HEK293T (cell line): ENCODE measurements at places on chromosomes 2 and 18.

GRCh38 chr2:20484810-20485611, 38.1 kb downstream of the RHOB start:
- no peak for DNase-seq

- DNase-seq, result no peak
Measured at GRCh38 chr2:239257511-239257937, 143.3 kb downstream of the HDAC4 start.

GRCh38 chr2:56001947-56002346, 78.4 kb upstream of the EFEMP1 start:
- DNase-seq, result no peak

DNA sequence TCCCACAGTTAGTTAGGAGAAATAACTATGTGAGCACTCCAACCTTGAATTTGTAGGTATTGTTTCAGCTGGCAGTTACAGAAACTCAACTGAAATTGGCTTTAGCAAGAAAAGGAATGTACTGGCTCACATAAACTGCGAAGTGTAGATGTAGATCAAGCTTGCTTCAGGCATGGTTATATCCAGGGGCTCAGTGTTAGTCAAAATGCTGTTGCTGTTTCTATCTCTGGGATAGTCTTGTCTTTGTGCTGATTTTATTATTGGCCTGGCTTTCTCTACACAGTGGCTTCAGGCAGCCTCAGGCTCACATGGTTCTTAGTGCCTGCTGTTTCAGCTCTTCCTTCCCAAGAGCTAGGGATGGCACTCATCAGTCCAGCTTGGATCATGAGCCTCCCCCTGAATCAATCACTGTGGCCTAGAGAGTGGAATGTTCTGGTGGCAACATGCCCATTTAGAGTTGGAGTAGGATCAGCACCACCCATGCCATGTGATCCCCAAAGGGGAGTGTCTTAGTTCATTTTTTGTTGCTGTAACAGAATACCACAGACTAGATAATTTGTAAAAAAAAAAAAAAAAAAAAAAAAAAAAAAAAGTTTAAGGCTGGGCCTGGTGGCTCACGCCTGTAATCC, 69.1 kb upstream of the FOXI3 start:
- DNase-seq, result no peak

DNA sequence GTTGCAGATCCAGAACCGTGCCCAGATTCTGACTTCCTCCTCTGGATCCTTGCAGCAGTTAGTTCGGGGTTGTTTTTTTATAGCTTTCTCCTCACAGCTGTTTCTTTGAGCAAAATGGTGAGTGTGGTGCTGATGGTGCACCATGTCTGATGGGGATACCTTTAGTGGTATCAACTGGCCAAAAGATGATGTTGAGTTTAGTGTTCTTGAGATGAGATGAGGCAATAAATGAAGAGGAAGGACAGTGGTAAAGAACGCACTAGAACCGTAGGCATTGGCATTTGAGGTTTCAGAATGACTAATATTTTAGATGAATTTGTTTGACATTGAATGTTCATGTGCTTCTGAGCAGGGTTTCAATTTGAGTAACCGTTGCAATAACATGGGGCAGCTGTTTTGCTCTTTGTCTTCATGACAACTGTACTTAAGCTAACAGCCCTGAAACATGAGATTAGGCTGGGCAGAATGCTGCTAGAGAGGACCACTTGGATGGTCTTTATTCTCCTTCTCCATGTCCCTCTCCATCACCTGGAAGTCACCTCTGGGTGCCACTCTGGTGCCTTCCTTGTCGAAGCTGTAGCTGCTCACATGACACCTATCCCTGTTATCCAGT, 3.9 kb downstream of the CTLA4 start:
- no peak for DNase-seq

GRCh38 chr2:109692013-109692743, 78.0 kb downstream of the SOWAHC start:
- DNase-seq, result peak; percentile 25

DNA sequence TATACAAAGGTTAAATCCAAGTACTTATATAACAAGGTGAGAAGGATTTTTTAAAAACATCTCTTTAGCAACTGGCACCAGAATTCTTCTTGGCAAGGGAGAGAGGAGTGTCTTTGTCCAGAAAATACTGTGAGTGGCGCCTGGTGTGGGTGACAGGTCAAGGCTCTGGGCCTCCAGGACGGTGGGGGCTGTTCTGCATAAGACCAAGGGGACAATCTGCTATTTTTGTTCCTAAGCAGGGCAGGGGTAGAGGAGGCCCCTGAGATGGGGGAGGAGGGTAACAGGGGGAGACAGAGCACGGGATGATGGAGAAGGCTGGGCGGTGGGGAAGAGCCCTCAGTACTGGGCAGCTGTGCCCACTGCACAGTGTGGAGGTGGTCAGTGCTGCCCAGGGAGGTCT, 51.6 kb upstream of the TAF1B start:
- DNase-seq, result no peak

DNA sequence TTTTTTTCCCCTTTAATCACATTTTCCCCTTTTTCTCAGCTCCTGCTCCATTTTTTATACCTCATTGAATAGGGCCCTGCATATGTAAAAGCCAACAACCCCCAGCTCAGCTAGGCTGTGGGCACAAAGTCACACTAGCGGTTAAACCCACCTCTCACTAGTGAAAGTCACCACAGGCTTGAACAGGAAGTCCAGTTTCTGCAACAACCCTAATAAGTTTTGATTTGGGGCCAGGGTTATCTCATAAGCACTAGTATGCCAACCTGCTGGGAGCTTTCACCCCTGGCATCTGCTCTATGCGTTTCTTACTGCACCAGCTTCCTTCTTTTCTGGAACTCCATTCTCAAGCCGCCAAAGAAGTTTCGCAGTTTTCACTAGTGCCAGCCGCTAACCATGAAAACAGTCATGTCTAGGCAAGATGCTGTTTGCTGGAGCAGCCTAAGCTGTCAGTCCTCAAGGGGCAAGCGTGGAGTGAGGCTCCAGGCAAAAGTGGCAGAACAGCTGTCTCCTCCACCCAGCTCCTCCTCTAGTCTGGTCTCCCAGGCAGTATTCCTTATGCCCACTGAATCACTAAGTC, 197.0 kb upstream of the MEIS1 start:
- DNase-seq, result no peak

DNA sequence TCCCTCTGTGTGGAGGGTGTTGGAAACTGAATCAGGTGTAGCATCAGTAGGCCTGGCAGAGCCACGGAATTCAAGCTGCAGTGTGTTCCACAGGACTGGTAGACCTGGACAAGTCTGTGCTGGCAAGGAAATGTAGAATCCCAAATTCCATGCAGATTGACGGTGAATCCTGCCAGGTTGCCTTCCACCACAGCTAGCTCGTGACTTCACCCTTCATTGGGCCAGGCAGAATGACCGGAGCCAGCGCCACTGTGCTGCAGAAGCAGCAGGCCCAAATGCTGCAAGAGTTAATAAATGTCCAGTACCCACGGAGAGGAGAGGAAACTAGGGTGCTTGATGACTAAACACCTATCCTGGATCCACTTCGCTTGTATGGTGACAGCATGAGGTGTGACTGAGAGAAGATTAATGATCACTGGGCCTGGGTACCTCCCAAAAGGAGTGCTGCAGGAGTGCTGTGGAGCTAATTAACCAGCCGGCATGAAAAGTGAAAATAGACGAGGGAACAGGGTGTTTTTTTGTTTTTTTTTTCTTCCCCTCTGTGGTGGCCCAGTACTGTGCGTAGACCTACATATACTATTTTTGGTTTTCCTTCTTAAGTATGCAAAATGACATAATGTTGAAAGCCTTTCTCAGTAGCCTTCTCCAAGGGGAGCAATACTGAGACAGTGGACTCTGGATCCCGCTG, 122.2 kb downstream of the TANC1 start:
- DNase-seq, result no peak

DNA sequence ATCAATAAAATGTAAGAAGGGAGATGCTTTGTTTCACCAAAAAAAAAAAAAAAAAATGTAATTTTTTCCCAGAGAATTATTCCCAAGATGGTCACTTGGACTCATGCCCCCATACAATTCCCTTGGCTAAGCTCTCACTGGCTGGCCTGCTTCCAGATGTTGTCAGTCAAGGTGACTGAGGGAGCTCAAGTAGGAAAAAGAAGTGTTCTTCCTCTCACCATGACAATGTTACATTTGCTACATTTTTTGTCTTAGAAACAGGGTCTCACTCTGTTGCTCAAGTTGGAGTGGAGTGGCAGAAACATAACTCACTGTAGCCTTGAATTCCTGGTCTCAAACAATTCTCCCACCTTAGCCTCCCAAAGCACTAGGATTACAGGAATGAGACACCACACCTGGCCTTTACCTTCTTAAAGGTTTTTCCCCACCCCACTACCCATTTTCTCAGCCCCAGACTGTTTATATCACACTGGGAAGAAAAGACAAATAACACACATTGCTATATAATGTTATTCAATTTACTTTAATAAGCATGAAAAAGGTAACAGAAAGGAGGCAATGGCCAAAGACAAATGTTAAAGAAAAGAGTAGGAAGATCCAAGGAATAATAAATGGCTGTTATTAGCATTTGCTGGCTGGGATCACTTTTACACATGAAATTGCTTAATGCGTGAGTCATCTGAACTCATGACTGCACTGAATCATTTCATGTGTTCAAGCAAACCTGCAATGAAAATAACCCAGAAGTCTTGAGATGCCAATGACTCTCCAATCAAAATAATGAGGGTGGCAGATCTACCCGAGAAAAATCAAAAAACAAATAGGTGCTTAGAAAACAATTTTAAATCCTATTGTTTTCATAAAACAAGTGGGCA, 45.2 kb downstream of the ACVR1 start:
- DNase-seq, result no peak

DNA sequence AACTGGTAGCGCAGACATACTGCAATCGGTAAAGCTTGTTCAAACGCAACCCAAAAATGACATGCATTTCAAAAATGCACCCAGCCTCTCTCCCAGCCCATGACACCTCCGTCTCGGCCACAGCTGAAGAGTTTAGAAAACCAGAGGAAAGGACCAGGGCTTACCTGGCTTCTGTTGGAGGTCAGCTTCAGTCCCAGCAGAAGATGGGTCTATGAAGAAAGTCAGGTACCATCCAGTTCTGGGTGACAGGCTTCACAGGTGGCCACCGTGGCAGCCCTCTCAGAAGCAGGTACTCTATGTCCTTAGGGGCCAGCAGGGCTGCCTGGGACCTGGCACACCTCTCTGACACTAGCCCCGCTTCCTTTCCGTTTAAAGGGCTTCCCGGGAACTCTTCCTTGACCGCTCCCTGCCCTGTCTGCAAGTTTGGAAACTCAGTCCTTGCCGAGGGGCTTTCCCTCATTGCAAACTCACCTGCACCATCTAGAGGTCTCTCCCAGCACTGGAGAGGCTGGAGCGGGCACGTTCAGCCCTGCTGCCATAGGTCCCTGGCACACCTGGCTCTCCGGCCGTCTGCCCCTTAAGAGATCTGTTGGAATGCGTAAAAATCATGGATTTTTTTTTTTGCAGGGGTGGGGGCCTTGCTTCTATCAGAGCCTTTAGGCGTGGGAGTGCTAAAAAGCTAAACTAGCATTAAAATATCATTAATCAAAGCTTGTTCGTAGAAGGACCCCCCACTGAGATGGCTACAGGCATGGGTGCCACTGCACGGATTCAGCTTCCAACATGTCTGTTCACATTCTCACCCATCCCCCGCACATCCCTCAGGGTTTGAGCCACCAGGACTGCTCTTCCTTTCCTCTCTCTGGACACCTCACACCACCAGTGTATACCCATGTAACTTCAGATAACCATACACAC, at the start of gene EDAR:
TSS of gene EDAR (minus strand) at position 425 of the 918 bp plus-strand sequence. CDS start 58,206 bp downstream, outside the sequence.
- DNase-seq, result peak; percentile 77

GRCh38 chr2:152562198-152562884, 154.9 kb downstream of the PRPF40A start:
- no peak for DNase-seq
